ENCODE measurements at places on chromosomes 16 and 17.

GRCh38 chr17:73271072-73271471 lies 9.4 kb upstream of the CPSF4L start:
- no peaks in the 10 kb centered on the region for H3K27me3 ChIP-seq
- H3K4me3 ChIP-seq = no peak overlapping the region
- H3K36me3 ChIP-seq = no peaks in the 10 kb centered on the region

DNA sequence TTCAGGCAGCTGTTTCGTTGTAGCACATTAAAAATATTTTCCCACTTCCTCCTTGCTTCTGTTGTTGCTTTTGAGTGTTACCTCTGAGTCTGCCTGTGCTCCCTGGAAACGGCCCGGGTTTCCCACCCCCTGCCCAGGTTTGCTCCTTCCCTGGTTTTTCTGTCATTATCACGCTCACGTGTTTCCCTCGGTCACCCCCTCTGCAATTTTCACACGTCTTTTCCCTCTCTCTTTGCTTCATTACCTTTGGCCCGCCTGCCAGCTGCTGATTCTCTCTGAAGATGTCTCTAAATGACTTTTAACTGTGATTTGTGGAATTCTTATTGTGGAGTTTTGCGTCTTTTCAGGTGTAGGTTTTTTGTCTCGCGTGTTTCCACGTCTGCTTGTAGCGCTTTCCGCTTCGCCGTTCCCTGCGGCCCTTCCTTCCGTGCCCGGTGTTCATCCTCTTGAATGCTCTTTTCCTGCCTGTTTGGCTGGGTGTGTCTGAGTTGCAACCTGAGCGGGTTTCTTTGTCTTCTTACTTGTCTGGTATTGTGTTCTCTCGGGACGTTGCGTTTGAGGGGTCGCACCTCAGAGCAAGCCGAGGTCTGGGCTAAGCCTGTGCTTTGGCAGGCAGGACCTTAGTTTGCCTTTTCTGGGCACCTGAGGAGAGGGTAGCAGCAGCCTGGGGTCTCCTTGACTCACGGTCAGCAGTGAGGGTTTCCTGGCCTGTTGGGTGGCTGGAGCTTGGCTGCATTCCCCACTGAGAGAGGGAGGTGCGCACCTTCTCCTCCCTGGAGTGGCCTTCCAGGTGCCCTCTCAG lies 96.3 kb upstream of the ZNF750 start:
- H3K27me3 ChIP-seq = no peaks in the 10 kb centered on the region
- H3K27ac ChIP-seq = no peak overlapping the region
- H3K4me3 ChIP-seq = no peak overlapping the region

DNA sequence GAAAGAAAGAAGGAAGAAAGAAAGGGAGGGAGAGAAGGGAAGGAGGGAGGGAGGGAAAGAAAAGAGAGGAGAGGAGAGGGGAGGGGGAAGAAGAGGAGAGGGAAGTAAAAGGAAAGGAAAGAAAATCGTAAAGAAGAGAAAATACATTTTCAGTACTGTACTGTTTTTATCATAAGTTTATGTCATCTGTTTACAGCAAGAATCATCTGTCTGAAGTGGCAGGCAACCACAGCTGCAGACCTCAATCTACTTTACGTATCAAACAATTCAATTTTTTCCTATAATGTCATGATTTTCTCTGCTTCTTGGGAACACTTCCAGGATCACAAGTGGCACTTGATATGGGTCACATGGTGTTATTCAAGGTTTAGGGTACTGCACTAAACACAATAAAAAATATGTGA lies 58.3 kb downstream of the USP32 start:
- no peaks in the 10 kb centered on the region for H3K27me3 ChIP-seq
- no peak overlapping the region for H3K4me3 ChIP-seq
- H3K4me1 ChIP-seq = peaks cover 4% of the 10 kb centered on the region
- DNase-seq = no peak

DNA sequence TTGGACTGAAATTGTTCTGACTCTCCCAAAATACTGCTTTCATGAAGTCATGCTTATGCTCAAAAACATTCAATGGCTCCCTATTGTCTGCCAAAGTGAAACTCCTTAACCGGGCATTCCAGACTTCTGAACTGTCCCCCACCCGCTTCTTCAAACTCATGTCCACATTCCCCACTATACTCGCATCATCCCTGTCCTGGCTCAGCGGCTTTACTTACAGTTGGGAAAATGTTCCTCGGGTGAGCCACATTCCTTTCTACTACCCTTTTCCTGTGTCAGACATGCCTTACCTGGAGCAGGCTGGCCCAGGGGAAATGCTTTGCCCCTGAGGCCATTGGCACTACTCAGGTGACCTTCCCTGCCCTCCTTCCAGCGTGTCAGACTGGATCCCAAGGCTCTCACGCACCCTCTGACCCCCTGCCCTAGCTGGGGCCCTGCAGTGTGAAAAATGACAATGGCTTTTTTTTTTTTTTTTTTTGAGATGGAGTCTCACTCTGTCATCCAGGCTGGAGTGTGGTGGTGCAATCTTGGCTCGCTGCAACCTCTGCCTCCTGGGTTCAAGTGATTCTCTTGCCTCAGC lies 5.3 kb downstream of the CYGB start:
- H3K4me3 ChIP-seq = no peak overlapping the region
- H3K27me3 ChIP-seq = no peaks in the 10 kb centered on the region
- H3K36me3 ChIP-seq = peaks cover 12% of the 10 kb centered on the region
- H3K27ac ChIP-seq = peak overlapping the region; percentile 89

DNA sequence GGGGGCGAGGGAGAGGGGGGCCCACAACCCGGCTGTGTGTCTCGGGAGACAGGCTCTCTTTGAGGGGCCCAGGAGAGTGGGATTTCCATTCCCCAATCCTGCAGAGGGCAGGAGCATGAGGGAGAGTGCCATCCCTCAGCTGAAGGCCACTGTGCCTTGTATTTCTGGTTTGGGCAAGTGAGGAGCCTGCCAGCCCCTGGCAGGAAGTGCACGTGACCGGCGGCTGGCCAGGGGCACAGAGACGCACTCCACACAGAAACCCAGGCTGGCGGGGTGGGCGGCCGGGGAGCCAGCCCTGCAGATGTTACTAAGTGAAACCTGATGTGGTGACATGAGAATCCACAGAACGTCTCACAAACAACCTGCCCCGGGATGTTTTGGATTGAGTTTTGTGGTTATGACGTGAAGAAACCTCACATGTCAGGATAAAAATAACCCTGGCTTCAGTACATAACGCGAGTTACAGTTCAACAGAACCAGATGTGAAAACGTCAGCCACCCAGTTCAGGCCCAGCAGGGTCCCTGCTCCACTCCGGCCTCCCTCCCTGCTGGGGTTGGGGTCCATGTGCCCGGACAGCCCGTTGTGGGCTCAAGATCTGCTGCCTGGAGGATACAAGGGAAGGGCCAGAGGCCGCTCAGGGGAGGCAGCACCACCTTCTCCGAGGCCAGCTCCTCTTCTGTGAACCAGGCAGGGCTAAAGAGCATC lies 51.7 kb upstream of the MTSS2 start:
- no peak overlapping the region for H3K4me3 ChIP-seq
- DNase-seq = no peak
- H3K27ac ChIP-seq = no peak overlapping the region
- H3K4me1 ChIP-seq = peaks cover 6% of the 10 kb centered on the region
- H3K36me3 ChIP-seq = no peaks in the 10 kb centered on the region
- H3K27me3 ChIP-seq = no peaks in the 10 kb centered on the region

DNA sequence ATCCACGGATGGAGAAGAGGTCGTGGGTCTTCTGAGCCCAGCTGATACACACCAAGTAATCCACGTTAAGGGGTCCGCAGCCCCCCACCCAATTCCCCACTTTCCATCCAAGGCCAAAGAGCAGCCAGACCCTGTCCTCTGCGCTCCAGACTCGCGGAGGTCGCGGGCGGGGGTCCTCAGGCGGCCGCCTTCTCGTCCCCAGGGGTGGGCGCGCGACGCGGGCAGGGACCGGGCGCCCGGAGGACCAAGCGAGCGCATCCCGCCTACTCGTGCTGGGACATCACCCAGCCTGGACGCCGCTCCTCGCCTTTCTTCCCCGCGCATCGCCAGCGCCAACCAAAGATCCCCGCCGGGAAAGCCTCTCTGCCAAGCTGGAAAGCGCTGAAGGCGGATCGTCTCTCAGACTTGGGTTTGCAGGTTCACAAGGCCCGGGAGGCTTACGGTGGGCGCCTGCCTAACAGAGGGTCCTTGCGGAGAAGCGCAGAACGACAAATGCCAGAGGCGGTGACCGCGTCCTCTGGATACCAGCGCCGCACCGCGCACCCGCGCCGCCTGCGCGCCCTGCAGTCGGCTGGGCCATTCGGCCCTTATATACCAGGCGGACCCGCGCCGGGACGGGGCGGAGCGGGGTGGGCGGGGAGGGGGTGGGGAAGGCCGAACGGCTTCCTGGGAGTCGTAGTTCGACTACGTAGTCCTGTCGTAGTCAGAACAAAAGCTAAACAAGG lies 471.6 kb downstream of the SOX9 start:
- H3K27me3 ChIP-seq = no peaks in the 10 kb centered on the region
- peaks cover 10% of the 10 kb centered on the region for H3K36me3 ChIP-seq
- DNase-seq = peak; percentile 85
- peak overlapping the region; percentile 96 for H3K27ac ChIP-seq
- peak overlapping the region; percentile 94 for H3K4me3 ChIP-seq
- H3K4me1 ChIP-seq = peaks cover 23% of the 10 kb centered on the region

GRCh38 chr16:49026566-49027181 lies 255.0 kb downstream of the CBLN1 start:
- H3K4me3 ChIP-seq = no peak overlapping the region
- no peak for DNase-seq
- peaks cover 24% of the 10 kb centered on the region for H3K4me1 ChIP-seq
- no peaks in the 10 kb centered on the region for H3K36me3 ChIP-seq
- no peak overlapping the region for H3K27ac ChIP-seq

DNA sequence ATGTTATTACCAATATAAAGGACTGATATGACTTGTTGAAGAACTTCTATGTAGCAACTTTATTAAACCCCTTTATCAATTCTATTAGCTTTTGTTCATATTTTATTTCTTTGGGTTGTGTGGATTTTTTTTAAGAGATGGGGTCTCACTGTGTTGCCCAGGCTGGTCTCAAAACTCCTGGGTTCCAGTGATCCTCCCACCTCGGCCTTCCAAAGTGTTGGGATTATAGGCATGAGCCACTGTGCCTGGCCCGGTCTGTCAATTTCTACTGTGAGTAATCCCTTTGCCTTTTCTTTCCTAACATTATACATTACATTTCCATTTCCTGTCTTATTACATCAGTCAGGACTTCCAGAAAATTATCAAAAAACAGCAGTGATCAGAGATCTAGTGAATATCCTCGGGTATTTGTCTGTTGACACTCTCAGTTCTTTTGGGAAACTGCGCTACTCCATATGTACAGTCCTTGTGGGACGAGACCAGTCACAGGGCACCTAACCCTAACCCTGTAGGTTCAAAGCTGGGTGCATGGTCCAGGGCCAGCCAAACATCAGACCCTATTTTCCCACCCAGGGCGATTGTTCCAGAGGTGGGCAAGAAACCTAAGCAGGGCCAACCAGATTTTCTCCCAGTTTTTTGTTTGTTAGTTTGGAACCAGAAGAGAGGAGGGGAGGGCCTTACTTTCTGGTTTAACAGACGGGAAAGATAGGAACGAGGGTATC lies 1.7 kb upstream of the SLC47A1 start:
- no peaks in the 10 kb centered on the region for H3K4me1 ChIP-seq
- no peaks in the 10 kb centered on the region for H3K36me3 ChIP-seq
- DNase-seq = no peak
- no peak overlapping the region for H3K27ac ChIP-seq

- H3K27ac ChIP-seq = peak overlapping the region; percentile 38
- H3K4me1 ChIP-seq = no peaks in the 10 kb centered on the region
- no peaks in the 10 kb centered on the region for H3K36me3 ChIP-seq
- H3K4me3 ChIP-seq = peak overlapping the region; percentile 53
These were observed 58.2 kb upstream of the RPH3AL start for GRCh38 chr17:410543-411401.

- H3K4me3 ChIP-seq = no peak overlapping the region
- H3K4me1 ChIP-seq = peaks cover 23% of the 10 kb centered on the region
- H3K27ac ChIP-seq = peak overlapping the region; percentile 52
These were observed 128.7 kb downstream of the PRKCA start for GRCh38 chr17:66430846-66431795.

DNA sequence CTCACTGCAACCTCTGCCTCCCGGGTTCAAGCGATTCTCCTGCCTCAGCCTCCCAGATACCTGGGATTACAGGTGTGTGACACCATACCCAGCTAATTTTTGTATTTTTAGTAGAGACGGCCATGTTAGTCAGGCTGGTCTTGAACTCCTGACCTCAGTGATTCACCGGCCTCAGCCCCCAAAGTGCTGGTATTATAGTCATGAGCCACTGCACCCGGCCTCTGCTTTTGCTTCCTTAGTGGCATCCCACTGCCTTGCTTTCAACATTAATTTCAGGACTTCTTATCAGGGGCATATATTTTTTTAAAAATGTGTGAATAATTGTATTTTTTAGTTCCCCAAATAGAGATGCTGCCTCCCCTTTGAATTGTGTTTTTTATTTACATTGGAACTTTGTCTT lies 98.8 kb downstream of the SYCE1L start:
- H3K27me3 ChIP-seq = no peaks in the 10 kb centered on the region
- no peak overlapping the region for H3K4me3 ChIP-seq
- H3K4me1 ChIP-seq = peaks cover 28% of the 10 kb centered on the region
- peak overlapping the region; percentile 58 for H3K27ac ChIP-seq

GRCh38 chr16:19173649-19174383 lies 5.8 kb downstream of the SYT17 start:
- H3K27ac ChIP-seq = no peak overlapping the region
- no peak overlapping the region for H3K4me3 ChIP-seq
- no peaks in the 10 kb centered on the region for H3K36me3 ChIP-seq
- no peak for DNase-seq

- no peaks in the 10 kb centered on the region for H3K27me3 ChIP-seq
- no peak for DNase-seq
- H3K4me3 ChIP-seq = no peak overlapping the region
These were observed 16.8 kb downstream of the LRRC75A start for GRCh38 chr17:16475179-16475704.

DNA sequence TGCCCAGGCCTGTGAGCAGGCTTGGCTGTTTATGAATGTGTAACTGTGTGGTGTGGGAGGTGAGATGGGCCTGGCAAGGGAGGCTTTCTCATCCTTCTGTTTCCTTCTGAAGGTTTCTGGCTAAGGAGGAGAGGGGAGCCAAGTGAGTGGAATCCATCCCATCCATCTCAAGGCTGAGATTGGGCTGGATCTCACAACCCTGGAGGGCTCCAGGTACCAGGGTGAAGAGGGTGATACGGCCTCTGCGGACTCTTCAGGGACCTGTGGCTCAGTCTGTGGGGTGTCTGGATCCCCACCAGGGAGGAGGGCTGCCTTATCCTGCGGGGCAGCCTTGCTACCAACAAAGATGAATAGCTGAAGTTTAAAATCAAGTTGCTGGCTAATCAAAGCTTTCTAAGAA lies 7.0 kb downstream of the ZNF629 start:
- no peak for DNase-seq
- peaks cover 20% of the 10 kb centered on the region for H3K36me3 ChIP-seq
- H3K4me3 ChIP-seq = no peak overlapping the region
- peaks cover 5% of the 10 kb centered on the region for H3K4me1 ChIP-seq
- no peaks in the 10 kb centered on the region for H3K27me3 ChIP-seq
- H3K27ac ChIP-seq = no peak overlapping the region

GRCh38 chr16:81610144-81610842 lies 165.7 kb downstream of the CMIP start:
- no peaks in the 10 kb centered on the region for H3K27me3 ChIP-seq
- peaks cover 71% of the 10 kb centered on the region for H3K36me3 ChIP-seq
- H3K4me1 ChIP-seq = peaks cover 8% of the 10 kb centered on the region
- H3K27ac ChIP-seq = no peak overlapping the region
- no peak overlapping the region for H3K4me3 ChIP-seq
- DNase-seq = no peak
